ENCODE measurements at places on chromosomes 2 and 18.

DNA sequence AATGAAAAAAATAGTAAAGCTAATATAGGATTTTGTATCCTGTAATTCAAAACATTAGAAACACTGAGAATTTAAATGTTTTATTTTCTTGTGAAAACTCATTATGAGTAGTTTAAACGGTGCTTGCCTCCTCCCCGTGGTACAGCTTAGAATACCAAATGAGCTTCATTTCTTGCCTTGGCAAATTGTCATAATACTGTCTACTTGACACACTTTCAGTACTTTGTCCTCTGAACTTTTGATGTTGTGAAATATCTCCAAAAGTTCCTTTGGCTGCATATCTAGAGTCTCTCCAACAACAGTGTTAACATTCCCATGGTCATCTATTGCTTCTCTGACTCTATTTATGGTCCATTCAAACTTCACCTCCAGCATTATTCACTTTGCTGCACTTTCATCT lies 61.9 kb upstream of the EPB41L5 start:
- no peak for DNase-seq

GRCh38 chr2:38500283-38500634 lies 102.5 kb downstream of the HNRNPLL start:
- DNase-seq: no peak

DNA sequence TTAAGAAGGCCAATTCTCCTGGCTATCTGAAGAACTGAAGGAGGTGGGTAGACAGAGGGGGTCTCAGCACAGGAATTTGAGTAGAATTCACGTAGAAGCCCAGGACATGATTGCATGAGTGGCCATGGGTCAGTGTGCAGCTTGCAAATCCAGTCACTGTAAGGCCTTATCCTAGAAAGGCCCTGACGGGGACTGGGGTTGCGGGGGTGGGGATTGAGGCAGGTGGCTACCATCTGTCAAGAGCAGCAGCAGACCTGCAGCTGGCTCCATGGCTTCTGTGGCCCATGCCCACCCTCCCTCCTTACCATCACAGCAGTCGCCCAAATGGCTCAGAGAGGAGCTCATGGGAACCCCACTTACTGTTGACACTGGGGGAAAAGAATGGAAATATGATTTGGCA lies 34.6 kb upstream of the SLC14A1 start:
- no peak for DNase-seq

- peak; percentile 49 for DNase-seq
Measured at GRCh38 chr2:47905386-47906156, 727 bp downstream of the FBXO11 start.

- no peak for DNase-seq
Measured at GRCh38 chr2:30666266-30666874, 140.9 kb downstream of the CAPN13 start.

- no peak for DNase-seq
Measured at GRCh38 chr2:26709323-26710110, 17.0 kb downstream of the KCNK3 start.

GRCh38 chr2:119552902-119553301 lies 8.7 kb downstream of the CFAP221 start:
- DNase-seq: no peak
